T-helper 2 cell treated with Interferon-gamma antibody and Interleukin-4, amounts not matched to agents 5 μg/mL and 100 μg/mL, for 36 hours (primary cell): ENCODE measurements at places on chromosomes 2 and 18.
A peak's percentile ranks its signal among the peaks of the same experiment; 100 is the strongest.

DNA sequence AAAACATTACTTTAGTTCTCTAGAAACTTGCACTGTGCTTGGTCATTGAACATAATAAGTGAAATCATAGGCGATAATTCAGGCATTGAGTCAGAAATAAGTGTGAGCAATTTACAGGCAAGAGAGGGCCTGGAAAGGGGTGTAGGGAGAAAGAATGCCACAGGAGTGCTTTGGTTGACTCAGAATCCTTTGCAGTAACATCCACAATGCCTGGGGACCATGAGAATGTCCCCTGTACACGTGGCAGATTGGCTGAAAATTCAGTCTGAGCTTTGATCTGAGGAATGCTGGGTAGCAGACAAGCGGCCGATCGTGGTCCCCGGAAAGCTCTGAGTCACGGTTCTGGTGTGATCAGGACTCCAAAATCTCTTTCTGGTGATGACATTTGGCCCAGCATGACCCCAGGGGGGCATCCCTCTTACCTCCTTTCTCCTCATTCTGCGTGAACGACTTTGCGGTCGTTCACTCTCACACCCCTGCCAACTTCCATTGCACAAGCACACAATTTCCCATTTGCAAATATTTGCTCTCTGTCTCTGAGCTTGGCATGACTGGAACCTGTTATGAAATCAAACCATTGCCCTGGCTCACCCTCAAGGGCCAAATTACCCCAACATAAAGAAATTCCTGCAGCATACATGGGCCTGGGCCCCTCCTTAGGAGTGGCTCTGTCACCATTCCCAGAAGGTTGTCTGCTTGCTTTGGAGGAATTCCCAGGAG lies 305.0 kb upstream of the EPAS1 start:
- no peak for DNase-seq

GRCh38 chr2:86309966-86310365 lies 27.5 kb downstream of the REEP1 start:
- no peak for DNase-seq

DNA sequence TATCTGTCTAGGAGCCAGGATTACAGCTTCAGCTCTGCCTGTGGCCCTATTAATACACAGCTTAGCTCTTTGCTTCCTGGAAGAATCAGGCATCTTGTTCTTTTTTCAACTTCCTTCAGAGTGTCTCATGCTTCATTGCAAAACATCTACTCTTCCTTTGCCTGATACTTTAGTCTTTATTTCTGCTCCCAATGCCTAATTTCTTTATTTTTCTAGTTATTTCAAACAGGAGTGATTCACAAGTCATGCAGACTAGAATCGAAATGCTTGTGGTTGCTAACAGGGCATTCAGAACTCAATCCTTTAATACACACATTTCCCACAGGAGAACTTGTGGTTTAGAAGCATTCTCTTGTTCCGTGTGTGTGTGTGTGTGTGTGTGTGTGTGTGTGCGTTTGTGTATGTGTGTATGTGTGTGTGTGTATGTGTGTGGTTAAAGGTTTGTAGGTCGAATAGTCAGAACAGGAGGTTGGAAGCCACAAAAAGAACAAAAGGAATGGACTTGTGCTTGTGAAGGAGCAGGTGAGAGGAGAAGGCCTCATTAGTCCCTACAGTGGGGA lies 28.3 kb upstream of the INSIG2 start:
- DNase-seq = no peak

- no peak for DNase-seq
These were observed 15.8 kb upstream of the SOCS6 start for GRCh38 chr18:70273021-70273420.

GRCh38 chr18:59144483-59144882 lies 4.8 kb downstream of the SEC11C start:
- no peak for DNase-seq

GRCh38 chr2:3195641-3196476 lies 181.8 kb downstream of the EIPR1 start:
- no peak for DNase-seq

- DNase-seq = no peak
These were observed 87.7 kb upstream of the PIEZO2 start for GRCh38 chr18:11237066-11237465.

- no peak for DNase-seq
These were observed 223.6 kb downstream of the ALPK2 start for GRCh38 chr18:58405107-58405898.

- DNase-seq = no peak
These were observed 1133.6 kb downstream of the RPIA start for GRCh38 chr2:89825034-89825433.

DNA sequence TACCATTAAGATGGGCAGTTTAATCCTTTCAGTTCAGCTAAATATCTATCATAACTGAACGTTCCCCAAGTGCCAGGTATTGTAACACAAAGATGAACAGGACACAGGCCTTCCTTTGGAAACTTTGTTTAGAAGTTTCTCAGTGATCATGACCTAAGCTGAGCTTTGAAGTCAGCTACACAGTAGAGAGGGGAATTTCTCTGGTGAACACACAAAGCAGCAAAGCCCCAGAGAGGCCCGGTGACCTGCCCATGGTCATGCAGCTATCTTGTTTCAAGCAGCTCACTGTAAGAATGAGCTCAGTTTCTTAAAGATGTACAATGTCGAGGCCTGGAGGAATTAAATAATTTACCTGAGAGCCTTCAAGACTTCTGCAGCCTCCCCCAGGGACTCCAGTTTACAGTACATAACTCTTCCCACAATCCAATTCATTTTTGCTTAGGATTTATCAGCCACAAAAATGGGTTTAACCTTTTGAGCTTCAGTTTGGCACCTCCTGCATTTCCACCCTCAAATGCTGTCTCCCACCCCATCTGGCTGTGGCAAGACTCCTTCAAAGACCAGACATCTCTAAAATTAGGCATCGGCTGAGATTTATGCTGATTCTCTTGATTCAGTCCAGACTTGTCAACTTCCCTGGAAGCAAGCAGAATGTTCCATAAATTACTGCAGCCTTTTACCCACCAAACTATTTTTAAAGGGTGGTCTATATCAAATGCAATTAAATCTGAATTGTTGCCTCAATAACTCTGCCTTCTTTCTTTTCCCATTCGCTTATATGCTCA lies 325.6 kb downstream of the TXNL1 start:
- no peak for DNase-seq

DNA sequence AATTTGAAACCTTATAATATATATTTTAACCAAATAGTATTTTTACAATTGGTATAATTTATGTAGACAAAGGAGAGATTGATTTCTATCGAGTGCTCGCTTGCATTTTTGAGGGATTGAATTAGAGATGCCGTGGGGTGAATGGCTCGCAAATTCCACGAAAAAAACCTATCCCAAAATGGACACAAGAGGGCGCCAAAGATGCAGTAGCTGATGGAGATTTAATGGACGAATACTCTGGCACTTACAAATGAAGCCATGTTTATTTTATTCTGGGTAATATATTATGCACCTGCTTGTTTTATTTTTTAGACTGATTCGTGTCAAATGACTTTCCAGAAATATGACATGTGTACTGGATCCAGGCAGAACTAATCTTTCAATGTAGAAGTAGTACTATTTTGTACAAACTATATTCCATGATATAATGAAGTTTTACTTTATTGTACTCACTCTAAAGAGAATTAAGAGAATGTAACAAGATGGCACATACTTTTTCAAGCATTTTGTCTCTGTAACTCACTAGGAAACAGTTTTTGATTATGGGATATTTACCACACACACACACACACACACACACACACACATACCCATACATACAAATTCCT lies 505.4 kb downstream of the PLCL1 start:
- peak; percentile 41 for DNase-seq

DNA sequence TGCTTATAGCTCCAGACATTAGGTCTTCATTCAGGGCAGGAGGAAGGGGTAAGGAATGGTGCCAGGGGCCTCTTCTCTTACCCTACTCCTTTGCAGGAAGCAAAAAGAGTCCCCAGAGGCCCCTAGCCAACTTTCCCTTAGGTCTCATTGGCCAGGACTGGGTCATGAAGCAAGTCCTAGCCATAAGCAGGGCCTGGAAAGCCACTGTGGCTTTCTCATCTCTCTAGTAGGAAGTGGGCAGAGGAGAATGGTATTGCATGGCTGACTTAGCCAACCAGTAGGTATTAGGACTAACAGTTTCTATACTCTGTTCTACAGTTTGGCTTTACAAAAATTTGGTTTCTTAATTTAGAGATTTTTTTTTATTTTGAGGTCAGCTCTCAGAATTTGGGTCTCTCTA lies 4.8 kb downstream of the FAM228A start:
- DNase-seq = no peak

DNA sequence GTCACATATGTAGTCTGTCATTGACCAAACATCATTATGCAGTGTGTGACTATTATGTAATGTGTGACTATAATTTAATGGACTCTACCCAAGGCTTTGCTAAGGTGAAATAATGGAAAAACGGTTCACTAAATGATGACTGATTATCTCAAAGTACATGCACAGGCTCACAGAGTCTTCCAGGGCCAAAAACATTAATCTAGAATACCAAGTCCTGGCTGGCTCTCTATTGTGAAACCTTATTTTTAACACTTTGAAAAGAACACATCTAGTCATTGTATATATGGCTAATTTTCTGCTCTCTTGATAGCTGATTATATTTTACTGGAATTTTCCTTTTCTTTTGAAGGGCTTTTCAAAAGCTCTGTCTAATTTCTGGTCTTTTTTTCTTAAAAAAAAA lies 102.9 kb upstream of the THUMPD2 start:
- no peak for DNase-seq

DNA sequence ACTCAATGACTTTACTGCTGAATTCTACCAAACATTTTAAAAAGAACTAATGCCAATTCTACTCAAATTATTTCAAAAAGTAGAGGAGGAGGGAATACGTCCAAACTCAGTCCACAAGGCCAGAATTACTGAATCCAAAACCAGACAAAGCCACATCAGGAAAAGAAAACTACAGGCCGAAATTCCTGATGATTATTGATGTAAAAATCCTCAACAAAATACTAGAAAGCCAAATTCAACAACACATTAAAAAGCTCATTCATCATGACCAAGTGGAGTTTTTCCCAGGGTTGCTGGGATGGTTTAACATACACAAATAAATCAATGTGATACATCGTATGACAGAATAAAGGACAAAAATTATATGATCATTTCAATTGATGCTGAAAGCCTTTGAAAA lies 103.9 kb upstream of the UBE2E3 start:
- no peak for DNase-seq

GRCh38 chr2:41899189-41899588 lies 148.6 kb upstream of the PKDCC start:
- no peak for DNase-seq

- peak; percentile 66 for DNase-seq
These were observed 11.4 kb upstream of the NDUFV2 start for GRCh38 chr18:9091066-9091476.

DNA sequence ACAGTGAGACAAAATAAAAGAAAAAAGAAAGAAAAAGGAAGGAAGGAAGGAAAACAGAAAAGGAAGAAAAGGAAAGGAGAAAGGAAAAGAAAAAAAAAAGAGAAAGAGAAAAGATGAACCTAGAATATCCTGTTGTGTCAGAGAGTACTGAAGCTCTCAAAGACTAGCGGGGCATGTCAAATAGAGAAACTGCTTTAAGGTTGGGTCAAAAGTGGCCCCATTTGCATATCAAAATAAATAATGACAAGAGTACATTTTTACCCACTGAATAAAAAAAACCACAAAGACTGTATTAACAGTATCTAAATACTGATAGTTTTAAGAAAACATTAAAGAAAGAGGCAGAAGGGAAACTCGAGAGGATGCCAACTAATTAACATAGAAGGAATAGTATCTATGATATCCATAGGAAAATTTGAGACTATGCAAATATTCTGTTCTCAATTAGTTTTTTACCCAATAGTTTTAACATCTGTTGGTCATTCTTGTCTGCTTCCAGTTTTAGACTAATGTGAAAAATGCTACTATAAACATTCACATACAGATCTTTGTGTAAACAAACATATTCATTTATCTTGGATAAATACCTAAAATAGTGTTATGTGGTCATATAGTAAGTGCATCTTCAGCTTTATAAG lies 53.2 kb downstream of the SFXN5 start:
- DNase-seq = no peak

- no peak for DNase-seq
These were observed 25.2 kb upstream of the HPCAL1 start for GRCh38 chr2:10277293-10278028.

DNA sequence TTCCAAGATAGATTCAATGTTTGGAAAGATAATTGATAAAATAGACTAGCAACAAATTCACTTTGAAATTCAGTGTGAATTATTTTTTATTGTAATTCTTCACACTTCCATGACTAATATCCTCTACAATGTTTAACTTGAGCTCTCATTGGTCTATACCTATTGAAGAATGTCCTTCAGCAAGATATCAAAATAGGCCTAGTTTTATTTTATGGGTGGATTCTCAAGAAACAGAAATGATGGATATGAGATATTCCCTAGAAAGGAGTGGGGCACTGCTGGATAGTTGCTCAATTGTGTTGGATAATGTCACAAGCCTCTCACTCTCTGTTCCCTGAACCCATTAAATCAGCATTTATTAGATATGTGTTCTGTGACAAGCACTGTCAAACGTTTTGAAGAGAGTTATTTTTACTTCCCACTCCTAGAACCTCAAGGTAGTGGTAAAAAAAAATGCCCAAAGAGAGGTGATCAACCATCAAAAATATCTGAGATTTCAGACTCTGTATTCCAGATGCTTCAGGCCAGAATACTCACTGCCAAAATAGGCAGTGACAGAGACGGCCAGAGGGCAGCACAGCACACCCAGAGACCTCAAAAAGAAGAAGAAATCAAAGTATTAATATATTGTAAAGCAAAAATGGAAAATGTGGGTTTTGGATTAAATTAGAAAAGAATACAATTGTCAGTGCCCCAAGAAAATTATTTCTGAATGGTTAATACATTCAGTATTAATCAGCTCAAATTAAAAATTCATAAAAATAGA lies 87.5 kb downstream of the TRIB2 start:
- DNase-seq = no peak

- no peak for DNase-seq
These were observed 20.7 kb upstream of the SULT1C2 start for GRCh38 chr2:108268001-108268400.

GRCh38 chr2:238573065-238573778 lies 146.5 kb downstream of the ASB1 start:
- no peak for DNase-seq

DNA sequence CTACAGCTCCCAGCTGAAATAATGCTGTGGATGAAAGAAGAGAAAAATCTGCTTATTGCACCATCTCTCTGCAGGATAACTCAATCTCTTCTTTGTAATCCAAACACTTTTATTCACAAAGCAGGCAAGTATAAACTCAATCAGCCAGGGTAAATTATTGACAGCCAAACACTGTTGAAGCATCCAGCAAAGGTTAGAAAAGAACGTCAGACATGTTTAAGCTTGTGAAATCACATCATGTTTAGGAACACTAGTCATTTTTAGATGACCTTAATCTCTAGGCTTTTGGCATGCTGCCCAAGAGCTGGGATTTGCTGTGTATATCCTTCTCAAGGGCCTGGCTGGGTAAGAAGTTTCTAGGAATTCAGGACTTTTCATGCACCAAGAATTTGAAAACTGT lies 1148.1 kb upstream of the FANCL start:
- no peak for DNase-seq

- DNase-seq = no peak
These were observed 68.8 kb downstream of the SH3RF3 start for GRCh38 chr2:109197491-109198418.
